ENCODE measurements at places on chromosomes 12 and 14.

DNA sequence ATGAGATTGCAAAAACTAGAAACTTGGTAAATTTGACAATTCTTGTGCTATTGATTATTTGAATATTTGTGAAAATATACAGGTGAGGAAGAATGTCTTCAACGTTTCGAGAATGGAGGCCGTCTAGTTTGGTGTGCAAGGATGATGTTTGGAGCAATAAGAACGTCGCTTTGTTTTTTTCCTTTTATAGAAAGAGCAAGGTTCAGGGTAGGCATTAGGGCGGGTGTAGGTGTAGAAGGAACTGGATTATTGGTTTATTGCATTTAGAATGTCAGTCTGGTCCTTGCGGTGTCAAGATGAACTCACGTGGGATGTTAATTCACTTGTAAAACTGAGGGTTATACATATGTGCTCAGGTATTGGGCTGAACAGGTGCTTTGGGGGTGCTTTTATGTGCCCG is 1.1 kb downstream of the RPS26 start:
- no peak for DNase-seq

- no peak for DNase-seq
These were observed 60.5 kb downstream of the PTPRQ start for GRCh38 chr12:80504389-80505163.

DNA sequence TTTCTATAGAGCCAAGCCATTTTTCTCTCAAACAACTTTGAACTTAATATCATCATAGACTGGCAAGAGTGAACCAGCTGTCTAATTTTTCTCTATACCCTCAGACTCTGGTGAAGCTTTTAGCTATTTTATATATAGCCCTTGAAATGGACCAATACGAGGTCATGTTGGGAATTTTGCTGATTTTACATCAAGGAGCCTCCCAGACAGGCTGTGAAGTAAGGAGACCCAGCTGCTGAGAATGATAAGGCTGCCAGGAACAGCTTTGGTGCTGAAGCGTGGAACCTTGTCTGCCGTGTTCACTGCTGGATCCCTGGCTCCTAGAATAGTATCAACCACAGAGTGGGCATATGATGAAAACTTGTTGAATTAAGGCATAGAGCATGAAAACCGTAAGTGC is 326.2 kb upstream of the NAV3 start:
- DNase-seq: no peak

GRCh38 chr12:131990066-131990979 is 40.6 kb downstream of the EP400 start:
- peak; percentile 84 for DNase-seq

- no peak for DNase-seq
These were observed 89.0 kb upstream of the BCL11B start for GRCh38 chr14:99360774-99361595.

- no peak for DNase-seq
These were observed 51.2 kb downstream of the SMIM41 start for GRCh38 chr12:52130711-52131110.

- DNase-seq: no peak
These were observed 218.1 kb downstream of the APAF1 start for GRCh38 chr12:98863167-98863566.

- no peak for DNase-seq
These were observed 37.0 kb upstream of the PMCH start for GRCh38 chr12:102234599-102234998.

DNA sequence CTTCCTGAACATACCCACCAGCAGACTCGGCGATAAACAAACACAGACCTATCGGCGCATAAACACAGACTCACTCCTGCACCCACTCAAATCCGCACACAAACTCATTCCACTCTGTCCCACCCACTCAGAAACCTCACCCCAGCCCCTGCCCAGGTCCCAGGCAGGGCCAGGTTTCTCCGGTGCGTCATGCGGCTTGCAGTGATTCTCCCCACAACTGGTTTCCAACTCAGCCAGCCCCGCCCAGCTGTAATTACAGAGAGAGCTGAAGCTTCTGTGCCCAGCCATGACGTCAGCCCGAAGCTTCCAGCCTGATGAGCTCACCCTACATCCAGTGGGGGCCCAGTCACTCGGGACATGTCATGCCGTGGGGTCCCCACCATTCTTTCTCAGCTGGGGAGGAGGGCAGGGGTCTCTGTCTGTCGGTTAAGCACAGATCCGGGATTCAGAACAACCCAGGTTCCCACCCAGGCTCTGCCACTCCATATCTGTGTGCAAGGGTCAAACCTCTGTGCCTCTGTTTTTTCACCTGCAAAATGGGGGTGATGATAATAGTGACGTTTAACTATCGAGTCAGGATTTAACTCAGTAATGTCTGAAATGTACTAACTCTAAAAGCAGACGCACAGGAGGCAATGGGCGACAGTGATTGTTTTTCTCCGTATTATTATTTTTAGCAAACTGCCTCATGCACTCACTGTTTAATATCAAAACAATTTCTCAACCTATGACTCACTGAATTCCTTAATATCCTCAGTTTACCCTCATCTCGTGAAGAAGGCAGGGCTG is 2.3 kb upstream of the HSPB8 start:
- peak; percentile 72 for DNase-seq

GRCh38 chr14:32786886-32787285 is 151.8 kb upstream of the NPAS3 start:
- DNase-seq: no peak

- no peak for DNase-seq
These were observed 198.2 kb upstream of the RGS6 start for GRCh38 chr14:71734076-71734475.

GRCh38 chr14:97977651-97978261 is 1180.6 kb downstream of the VRK1 start:
- DNase-seq: peak; percentile 27

DNA sequence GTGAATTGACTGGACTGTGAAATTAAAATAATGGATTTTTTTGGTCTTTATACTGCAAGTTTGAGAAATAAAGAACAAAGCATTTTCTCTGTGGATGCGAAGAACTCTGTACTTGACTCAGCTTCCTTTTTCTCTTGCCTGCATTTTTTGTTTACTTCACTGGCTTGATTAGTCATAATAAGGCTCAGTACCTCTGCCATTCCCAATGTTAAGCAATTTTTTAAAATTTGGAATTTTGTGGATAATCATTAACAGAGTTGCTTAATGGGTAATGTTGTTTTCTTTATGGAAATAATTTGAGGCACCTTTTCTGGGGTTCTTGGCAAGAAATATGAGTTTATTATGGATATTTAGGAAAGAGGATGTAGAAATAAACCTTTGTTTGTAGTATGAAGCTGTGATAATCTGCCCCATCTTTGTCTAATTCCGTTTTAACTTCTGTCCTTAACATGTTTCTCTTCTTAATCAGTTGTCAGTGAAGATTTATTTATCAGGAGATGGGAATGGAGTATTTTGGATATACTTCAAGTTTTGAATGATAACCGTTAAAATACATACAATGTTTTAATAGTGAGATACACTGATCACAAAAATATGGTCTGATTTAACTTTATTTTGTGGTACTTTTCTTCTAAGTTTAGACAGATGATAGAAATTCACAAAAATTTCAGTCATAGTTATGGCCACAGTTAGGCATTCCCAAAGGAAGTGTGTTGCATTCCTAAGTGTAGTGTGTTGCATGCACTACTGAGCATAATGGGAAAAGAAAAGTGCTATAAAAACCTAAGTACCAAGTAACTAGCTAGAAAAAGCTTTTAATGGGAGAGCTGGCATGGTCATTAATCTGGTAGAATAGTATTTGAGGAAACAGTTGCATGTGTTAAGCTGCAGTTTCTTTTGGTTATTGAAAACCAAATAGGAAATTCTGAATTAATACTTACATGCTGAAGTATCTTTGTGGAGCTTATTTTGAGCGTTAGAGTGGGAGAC is 27.7 kb downstream of the WNK1 start:
- no peak for DNase-seq

DNA sequence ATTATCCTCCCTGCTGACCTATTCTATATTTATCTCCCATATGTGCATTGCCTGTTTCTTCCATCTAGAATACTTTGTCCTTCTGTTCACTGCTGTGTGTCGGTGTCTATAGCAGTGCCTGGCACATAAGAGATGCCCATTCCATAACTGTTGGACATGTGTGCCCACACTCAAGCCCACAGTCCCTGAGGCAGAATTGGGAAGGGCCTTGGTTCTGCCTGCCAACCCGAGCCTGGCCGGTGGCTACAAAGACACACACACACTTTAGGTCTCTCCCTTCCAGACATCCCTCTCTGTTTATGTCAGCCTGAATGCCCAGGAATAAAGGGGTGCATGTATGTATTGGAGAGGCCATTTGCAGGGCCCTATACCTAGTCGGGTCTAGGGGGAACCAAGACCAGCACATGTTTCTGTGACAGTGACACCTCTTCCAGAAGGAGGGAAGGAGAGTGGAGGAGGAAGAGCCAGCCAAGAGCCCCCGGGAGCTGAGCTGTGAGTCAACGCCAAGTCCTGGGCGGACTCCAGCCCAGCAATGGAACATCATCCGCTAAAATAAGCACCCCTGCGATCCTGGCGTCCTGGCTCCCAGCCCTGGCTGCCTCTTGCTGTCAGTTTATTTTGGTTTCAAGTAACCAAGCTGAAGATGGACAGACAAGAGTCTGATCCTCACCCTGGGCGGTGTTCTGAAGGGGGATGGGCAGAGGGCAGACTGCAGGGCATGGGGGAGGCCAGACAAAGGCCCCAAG is 4.3 kb upstream of the ASB2 start:
- no peak for DNase-seq

DNA sequence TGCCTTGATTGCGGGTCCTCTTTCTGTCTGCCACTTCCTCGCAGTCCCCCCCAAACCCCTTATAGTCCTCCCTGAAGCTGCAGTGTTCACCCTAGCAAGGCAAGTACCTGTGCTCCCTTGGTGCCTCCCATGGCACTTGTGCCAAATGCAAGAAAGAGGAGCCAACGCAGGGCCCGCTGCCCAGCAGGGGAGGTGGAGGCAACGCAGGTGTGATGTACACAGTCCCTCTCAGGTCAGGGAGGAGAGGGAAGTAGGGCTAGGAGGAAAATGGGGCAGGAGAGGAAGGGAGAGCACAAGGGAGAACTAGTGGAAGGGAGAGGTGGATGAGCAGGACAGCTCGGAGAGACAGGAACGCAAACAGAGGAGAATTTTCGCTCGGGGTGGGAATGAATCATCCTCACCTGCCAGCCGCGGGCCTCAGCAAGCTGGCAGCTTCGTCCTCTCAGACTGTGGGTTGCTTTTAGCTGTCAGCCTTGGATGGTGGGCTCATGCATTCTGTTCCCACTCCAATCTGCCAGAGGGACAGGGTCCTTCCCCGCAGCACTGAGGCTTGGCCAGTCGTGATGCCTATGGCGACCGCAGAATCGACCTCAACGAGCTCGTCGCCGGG is 357.0 kb downstream of the CACNA1C start:
- DNase-seq: no peak

DNA sequence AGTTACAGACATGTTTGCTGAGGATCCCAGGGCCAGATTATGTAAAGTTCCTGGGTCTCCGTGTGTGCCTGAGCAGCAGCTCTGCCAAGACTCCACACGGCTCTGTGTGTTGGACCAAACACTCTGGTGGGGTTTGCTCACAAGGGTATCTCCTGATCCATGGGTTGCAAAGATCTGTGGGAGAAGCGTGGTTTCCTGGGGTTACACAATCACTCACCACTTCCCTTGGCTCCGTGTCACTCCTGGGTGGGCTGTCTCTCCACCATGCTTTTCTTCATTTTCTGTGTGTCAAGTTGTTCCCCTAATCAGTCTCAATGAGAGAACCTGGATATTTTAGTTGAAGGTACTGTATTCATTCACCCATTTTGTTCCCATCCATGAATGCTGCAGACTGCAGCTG is 1088.8 kb downstream of the FSCB start:
- DNase-seq: no peak

DNA sequence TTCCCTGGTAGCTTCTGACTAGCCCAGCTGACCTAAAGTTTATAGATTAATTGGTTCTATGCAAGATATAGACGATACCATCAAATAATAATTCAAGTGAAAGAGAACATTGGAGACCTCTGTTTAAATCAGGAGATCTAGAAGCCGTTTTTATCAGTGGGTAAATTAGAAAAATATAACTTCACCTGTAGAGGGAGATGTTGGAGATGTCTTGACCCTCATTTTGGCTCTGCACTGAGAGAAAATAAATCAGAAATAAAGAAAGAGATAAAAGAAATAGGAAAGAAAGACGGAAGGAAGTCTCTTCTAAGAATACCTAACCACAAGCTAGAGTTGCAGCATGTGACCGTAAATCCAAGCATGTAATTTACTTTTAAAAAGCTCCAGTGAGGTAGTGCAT is 684.5 kb downstream of the C12orf50 start:
- no peak for DNase-seq

DNA sequence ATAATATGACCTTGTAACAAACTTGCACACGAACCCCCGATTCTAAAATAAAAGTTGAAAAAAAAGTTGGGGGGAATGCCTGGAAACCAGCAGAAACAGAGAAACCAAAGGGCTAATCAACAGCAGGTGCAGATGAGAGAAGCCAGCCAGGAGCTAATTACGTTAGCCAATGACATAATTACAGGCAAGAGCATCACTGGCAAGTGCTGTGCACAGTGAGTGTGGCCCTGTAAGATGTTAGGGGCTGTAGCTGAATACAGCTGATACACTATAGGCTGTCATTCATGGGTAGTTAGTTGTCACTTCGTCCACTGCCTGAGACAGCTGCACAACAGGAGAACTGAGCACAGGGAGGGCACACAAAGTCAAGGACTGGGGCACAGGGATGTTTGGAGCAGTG is 7.3 kb upstream of the FGF23 start:
- no peak for DNase-seq

DNA sequence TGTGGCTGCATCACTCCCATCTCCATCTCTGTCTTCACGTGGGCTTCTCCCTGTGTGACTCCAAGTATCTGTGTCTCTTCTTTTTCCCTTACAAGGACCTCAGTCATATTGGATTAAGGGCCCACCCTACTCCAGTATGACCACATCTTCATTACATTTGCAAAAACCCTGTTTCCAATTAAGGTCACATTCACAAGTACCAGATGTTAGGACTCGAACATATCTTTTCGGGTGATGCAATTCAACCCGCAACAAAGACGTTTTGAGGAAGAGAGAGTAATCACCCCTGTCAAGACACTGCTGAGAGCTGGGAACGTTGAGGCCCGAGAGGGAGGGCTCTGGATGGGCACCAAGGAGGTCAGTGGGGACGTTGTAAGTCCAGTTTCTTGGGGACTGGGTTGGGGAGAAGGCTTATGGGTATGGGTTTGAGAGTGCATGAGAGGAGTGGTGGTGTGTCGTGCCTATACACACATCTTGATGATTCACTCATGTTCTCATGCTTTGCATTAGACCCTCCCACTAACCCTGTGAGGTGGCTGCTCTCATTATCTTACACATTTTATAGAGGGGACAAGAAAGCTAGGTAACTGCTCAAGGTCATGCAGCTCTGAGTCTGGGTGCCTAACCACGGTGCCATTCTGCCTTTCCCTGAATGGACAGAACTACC is 12.1 kb upstream of the IFI27 start:
- DNase-seq: no peak

- no peak for DNase-seq
These were observed 882.3 kb downstream of the LRFN5 start for GRCh38 chr14:42488965-42489364.

- DNase-seq: no peak
These were observed 452.2 kb downstream of the IPO8 start for GRCh38 chr12:30243426-30243825.

GRCh38 chr12:89395712-89396111 is 43.4 kb upstream of the DUSP6 start:
- no peak for DNase-seq

Data from SJSA1 (cell line).